NCI-H774 (cell line): ENCODE measurements at places on chromosomes 13 and 19.

DNA sequence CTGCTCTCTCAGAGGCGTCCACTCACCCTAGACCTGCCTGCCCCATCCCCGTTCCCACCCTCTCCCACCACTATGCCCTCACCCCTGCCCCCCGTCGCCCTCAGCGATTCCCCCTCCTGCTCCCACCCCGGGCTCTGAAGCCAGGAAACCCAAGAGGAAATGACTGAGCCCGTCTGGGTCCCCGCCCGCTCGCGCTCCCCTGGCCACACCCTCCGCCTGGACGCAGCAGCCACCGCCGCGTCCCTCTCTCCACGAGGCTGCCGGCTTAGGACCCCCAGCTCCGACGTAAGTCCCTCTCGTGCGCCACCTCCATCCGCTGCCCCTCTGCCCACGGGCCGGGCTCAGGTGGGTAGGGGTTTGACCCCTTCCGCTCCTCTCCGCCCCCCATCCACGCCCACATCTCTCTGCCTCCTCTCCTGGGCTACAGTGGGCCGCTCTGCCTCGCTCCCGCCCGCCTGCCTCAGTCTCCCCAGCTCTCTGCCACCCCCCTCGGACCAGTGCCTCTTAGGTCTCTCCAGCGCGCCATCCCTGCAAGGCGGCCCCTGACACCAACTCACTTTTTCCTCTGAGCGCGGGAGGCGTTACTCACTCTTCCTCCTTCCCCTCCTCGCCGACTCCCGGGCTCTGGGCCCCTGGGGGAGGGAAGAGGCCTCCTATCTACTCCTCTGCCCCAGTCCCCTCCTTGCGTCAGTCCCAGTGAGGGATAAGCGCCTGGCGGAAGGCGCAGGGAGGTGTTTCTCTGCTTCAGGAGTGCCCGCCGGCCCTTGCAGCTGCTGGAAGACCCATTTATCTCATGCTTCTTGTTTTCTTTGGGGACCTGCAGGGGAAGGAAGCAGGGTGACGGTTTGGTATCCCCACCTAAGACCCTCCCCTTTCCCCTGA is at the start of gene FXYD5:
FXYD5 (plus strand) TSS at position 211 of the 882 bp plus-strand sequence. CDS start 816 bp downstream, outside the sequence.
- DNase-seq, result no peak

DNA sequence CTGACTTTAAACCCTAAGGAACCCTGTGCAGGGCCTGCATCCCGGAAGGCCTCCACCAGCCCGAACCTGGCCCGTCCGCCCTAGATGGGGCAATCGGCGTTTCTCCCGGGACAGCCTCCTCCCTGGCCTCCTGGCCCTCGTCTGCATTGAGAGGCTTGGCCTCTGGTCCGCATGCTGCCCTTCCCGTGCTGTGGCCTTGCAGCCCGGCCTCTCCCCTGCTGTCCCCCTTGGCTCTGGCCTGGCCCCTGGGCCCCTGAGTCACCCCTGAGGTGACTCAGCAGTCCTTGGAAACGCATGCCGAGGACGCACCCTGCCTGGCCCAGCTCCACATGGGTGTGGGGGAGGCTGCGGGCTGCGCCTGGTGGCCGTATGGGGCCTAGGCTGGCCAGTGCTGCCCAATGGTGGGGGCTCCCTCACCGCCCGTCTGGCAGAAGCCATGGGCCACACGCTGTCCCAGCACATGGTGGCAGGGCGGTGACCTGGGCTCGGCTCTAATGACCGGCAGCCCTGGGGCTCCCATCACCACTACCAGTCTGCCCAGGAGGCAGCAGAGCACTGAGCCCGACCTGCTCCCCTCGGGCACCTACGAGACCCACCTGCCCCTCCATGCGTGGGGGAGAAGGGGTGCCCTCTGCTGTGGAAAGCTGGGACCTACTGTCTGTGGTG is 25.7 kb downstream of the SH3GL1 start:
- no peak for DNase-seq

DNA sequence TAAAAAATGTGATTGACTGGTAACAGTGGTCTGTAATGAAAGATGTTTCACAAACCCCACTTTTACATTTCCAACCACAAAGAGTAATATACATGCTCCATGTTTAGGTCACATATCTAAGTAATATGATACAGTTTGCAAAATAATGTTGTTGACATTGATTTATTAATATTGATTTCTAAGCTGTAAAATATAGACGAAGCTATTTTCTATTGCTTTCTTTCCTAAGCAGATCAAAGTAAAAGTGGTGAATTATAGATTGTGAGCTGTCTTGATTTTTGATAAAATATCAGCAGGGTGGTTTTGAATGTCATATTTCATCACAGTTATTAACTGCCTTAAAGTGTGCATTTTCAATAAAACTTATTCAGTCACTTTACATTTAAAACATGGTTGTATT is 2292.8 kb downstream of the PCDH9 start:
- no peak for DNase-seq

DNA sequence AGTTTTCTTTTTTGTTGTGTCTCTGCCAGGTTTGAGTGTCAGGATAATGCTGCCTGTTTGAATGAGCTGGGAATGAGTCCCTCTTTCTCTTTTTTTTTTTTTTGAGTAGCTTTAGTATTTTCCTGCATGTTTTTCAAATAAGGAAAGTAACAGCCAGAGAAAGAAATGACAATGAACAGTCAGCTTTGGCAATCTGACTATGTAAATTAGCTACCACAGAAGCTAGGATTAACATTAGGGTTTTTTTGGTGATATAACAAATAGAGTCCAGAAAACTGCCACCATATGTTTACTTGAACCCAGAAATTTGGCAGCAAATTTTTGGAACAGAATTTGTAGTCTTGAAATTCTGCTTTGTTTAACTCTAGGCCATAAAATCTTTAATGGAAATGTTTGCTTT is 50.5 kb downstream of the SGCG start:
- DNase-seq, result no peak

- DNase-seq, result no peak
Measured at GRCh38 chr13:47166336-47166735, 269.5 kb upstream of the HTR2A start.

DNA sequence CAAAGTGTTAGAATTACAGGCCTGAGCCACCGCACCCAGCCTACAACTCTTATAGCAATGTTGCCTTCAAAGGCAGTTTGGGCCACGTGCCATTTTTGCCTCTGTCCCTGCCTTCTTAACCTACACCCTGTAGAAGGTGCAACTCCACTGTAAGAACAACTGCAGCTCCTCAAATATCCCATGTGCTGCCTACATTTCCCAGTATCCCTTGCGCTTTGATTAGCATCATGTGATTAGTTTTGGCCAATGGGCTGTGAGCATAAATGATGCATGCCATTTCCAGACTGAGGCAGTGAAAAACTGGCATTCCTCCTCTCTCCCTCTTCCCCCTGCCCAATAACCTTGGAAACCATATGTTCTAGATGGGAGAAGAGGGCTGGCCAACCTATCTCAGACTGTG is 75.2 kb upstream of the MRI1 start:
- DNase-seq, result no peak

- DNase-seq, result peak; percentile 48
Measured at GRCh38 chr19:12788682-12789097, 2.6 kb upstream of the JUNB start.

- DNase-seq, result peak; percentile 47
Measured at GRCh38 chr19:10269333-10270179, 1.4 kb upstream of the ICAM1 start.

DNA sequence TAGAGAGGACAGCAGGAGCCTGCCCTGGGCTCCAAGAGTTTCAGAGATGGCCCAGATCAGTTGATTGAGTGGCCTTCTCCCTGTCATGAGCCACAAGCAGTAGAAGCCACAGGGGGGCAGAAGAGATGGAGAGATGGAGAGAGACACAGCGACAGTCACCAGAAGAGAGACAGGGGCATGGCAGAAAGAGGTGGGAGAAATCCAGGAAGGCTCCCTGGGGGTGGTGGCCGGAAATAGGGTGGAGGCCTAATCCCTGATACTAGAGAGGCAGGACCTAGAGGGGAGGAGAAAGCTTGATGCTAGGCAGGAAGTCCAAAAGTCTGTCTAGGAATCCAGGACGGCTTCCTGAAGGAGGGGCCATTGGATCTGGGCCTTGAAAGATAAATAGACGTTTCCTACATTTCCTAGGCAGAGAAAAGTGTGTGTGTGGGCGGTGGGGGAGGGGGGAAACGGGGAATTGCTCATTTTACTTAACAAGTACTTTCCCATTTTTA is 9.6 kb upstream of the TPM4 start:
- DNase-seq, result no peak

DNA sequence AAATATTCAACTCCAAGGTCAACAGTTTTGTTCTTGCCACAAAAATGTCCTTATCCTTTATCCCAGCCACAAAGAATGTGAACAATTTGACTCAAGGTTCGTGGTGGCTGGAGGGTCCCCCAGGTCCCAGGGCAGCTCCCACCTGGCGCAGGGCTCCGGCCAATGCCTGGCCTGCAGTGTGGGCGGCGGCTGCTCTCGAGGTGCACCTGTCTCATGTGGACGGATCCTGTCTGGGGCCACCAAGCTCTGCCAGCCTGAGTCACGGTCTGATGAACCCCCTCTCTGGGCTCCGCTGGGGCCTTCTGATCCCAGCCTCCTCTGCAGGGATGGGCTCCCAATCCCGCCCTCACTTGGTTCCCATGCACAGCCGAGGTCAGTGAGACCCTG is 49.4 kb downstream of the GAS6 start:
- DNase-seq, result no peak

DNA sequence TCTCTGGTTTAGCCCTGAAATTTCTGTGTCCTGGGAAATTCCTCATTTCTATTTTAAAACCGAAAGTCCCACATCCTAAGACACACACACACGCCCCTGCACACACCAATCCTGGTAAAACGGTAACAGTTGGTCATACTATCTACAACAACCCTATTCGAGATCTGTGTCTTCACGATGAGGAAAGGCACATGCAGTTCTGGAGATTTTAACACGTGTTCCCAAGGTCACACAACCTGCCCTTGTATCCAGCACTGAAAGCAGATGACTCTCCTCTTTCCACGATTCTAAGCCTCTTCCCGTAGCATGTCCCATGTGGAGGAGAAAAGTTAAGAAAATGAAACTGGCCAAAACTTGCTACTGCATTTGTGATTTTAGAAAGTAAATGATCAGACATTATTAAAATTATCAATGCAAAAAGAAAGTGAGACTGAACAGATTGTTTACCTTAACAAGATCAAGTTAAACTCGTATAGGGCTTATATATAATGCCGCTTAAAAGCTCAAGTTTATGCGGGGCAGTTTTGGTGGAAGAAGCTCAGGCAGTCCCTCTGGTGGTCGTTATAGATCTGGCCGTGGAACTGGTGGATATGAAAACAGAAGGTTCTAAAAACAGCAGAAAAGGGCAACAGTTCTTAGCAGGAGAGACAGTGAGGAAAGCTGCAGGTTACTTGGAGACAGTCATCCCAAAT is 32.7 kb downstream of the VSTM1 start:
- DNase-seq, result no peak

GRCh38 chr13:84352946-84353345 is 470.7 kb upstream of the SLITRK1 start:
- no peak for DNase-seq

- DNase-seq, result no peak
Measured at GRCh38 chr19:31504221-31504620, 155.0 kb upstream of the TSHZ3 start.

DNA sequence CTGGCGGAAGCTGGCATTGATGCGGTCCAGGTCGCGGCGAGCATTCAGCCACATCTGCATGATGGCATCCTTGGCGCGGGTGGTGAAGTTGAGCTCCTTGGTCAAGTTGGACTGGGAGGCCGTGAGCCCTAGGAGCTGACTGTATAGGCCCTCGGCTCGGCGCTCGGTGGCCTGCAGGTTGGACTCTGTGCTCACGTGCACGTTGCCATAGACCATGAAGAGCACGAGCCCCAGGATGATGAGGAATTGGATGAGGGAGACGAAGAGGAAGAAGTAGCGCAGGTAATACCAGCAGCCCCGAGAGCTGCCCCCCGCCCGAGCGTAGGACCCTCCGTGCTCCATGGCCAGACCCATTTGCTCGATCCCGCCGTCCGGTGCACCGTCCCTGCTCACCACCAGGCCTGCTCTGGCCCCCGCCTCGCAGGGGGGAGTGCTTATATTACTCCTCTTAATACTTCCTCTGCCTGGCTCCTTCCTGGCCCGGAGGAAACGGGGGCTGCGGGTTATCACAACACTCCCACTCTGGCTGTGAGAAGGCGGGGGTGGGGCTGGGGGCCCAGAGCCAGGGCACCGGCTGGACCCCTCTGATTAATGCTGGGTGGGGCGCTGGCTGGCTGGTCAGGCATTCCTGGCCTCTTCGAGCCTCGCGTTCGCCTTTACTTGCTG is at the start of gene PLVAP:
PLVAP (minus strand) TSS at position 408 of the 666 bp plus-strand sequence; CDS start at position 354, 54 bp downstream.
- no peak for DNase-seq

- DNase-seq, result no peak
Measured at GRCh38 chr13:63938851-63939250, 2523.2 kb upstream of the PCDH20 start.

DNA sequence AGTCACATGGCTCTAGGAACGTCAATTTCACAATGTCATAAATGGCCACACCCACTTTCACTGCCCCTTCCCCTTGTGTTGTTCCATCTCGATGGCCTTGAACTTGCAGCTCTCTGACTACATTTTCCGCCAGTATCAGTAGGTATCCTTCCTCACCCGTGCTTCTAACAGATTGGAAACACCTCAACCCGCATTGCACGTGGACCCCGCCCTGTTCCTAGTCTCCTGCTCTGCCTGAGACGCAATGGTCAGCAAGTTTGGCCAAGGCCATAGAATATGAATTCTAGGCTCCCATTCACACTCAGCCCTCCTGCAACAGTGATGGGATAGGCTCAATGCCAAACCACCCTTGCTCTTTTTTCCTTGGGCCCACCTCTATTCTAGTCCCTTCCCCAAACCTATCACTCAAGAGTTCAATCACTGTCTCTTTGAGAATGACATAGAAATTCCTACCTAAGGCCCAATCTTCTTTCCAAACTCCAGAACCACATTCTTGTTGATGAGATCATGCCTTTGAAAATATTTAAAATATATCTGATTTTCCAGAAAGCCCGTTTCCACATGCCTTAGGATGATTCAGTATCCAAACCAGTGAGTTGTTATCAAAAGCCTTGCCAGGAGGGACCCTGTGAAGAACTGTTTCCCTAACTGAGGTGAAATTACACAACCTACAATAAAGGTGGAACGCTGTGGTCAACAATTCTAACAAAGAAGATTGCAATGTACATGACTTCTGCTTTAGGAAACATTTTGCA is 334.6 kb downstream of the MYO16 start:
- no peak for DNase-seq

- DNase-seq, result no peak
Measured at GRCh38 chr19:41319500-41320184, 9.7 kb downstream of the CCDC97 start.

DNA sequence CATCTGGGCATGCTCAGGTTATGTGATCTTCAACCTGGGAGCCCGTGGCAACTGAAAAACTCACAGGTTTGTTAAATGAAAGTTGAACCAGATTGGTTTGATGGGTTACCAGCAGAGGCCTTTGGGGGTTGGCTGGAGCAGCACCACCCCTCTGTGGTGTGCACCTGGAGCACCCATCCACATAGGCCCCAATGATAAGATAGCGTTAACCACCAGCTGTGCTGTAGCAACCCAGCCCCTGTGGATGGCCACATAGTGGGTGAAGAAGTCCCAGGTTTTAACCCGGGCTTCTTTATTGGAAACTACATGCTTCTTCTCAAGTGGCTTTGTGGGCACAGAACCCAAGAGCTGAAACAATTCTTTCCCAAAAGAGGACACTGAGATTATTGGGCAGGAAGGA is 22.6 kb upstream of the MTIF3 start:
- no peak for DNase-seq

- DNase-seq, result no peak
Measured at GRCh38 chr19:20858861-20859260, 64.2 kb upstream of the ZNF85 start.

GRCh38 chr13:59679254-59679653 is 484.5 kb downstream of the DIAPH3 start:
- DNase-seq, result no peak
